ENCODE measurements at places on chromosomes 11 and 22. TPM values are rescaled to one million over a fixed set of nuclear protein-coding genes. Genes with fewer than 3 reads are reported as not detected.
A peak's percentile ranks its signal among the peaks of the same experiment; 100 is the strongest.

The TAF10 gene
- polyA plus RNA-seq, result 171 TPM

The ROBO4 gene
- not detected for polyA plus RNA-seq

The FAT3 gene
- not detected for polyA plus RNA-seq

The SCARF2 gene
- 0.12 TPM for polyA plus RNA-seq

The PGR gene
- not detected for polyA plus RNA-seq

The MYBPC3 gene
- not detected for polyA plus RNA-seq

The MUC15 gene
- polyA plus RNA-seq, result not detected

The NRGN gene
- polyA plus RNA-seq, result not detected

The BDNF gene
- polyA plus RNA-seq, result not detected

GRCh38 chr11:85844439-85845123 is 10.6 kb upstream of the CCDC83 start:
- no peak for DNase-seq

GRCh38 chr11:2555891-2556290 is 111.1 kb downstream of the KCNQ1 start:
- no peak for DNase-seq

GRCh38 chr11:118227865-118228785 is 3.3 kb upstream of the JAML start:
- peak; percentile 60 for DNase-seq

- peak; percentile 46 for DNase-seq
These were observed 670 bp downstream of the NEFH start for GRCh38 chr22:29480512-29481264.

GRCh38 chr11:70662691-70663098 is 264.4 kb downstream of the CTTN start:
- DNase-seq, result no peak

DNA sequence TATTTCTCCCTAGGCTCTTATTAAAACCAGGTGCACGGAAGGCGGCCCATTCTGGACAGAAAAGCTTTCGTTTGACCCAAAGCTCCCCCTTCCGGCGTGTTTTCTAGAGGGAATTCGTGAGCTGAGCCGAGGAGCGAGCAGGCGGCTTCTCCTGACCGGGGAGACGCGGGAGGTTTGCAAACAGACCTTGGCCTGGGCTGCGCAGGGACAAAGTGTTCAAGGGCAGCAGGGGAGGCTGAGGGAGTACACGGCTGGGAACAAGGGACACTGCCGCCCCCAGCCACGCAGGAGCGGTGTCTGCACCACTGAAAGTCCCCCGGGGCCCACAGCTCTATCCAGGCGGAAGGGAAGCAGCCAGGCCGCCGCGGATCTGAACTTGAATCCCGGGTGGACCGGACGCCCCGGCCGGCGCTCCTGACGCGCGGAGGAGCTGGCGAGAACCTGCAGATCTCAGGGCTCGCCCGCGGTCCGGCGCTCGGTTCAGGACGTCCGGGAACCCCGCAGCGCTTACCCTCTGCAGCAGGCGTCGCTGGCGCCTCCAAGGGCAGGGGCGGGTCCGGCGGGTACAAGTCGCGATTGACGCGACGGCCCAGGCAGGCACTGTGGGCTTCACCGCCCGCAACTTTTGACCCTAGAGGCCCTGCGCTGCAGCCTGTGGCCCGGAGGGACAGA is 101.9 kb downstream of the WT1 start:
- peak; percentile 6 for DNase-seq

- DNase-seq, result no peak
These were observed 35.9 kb upstream of the TREH start for GRCh38 chr11:118715245-118715831.

GRCh38 chr11:134289789-134290188 is 13.6 kb downstream of the GLB1L3 start:
- DNase-seq, result no peak

DNA sequence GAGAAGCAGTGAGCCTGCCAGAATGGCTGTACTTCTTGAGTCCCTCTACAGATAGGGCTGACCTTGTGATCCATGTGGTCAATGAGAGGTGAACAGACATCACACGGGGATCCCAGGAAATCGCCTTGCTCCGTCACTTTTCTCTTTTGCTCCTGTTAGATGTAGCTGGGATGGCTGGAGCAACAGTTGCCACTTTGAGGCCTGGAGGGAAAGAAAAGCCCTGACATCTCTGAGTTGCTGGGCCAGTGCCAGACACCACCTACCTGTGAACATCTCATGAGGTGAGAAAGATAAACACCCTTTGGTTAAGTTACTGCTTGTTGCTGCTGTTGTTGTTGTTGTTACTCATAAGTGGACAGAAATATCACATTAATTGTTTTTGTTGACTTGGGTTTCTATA is 840.3 kb downstream of the TBC1D22A start:
- no peak for DNase-seq

GRCh38 chr11:122656073-122656630 is 630 bp downstream of the UBASH3B start:
- no peak for DNase-seq

DNA sequence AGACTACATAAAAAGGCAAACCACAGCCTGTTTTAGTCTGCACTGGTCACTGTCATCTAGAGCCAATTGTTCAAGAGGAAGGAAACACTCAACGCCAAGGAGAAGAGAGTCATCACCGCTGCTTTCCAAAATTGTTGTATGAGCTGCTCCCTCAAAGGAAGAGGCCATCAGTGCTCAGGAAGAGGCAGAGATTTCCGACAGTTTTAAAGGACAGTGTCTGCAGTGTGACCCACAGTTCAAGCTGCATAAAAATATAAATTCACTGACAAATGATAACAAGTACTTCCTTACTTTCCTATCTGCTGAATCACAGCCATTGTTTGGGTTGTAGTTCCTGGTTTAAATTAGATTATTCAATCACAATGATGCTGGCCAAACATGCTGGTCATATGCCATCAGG is 16.4 kb downstream of the PRCP start:
- DNase-seq, result no peak

DNA sequence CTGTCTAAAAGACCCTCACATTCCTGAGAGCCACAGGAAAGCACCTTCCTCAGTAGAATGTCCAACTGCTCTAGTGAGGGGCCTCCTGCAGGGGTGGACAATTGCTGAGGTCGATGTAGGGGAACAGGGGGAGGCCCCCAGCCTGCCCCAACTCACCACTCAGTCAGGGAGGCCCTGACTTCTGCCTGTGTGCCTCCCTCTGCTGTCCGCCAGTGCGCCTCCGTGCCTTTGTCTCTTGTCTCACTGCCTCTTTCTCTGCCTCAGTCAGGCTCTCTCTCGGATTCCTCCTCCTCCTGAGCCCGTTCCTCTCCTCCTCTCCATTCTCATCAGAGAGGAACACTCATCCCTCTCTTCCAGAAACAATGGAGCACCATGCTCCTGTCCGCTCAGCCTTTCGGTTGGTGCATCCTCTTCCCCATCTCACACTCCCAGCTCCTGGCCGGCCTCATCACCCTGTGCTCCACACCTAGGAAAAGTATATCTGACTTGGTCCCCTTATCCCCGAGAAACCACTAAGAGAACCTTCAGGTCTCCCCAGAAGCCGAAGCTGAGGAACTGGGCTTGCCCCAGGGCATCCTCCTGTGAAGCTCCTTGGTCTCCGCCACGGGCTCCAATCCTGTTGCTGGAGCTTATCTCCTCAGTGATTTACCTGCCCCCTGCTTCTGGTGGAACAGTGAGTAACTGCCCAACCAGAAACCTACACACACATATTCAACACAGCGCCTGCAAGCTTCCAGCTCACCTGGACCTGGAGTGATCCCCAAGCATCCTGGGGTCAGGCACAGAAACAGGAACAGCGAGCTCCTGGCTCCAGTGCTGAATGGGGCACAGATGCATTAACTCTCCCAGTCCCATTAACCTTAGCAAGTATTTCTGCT is 2.3 kb downstream of the B3GAT1 start:
- DNase-seq, result no peak

GRCh38 chr11:72776117-72776843 is 17.6 kb downstream of the STARD10 start:
- DNase-seq, result no peak

GRCh38 chr22:25453557-25453956 is 110.9 kb upstream of the GRK3 start:
- DNase-seq, result no peak

DNA sequence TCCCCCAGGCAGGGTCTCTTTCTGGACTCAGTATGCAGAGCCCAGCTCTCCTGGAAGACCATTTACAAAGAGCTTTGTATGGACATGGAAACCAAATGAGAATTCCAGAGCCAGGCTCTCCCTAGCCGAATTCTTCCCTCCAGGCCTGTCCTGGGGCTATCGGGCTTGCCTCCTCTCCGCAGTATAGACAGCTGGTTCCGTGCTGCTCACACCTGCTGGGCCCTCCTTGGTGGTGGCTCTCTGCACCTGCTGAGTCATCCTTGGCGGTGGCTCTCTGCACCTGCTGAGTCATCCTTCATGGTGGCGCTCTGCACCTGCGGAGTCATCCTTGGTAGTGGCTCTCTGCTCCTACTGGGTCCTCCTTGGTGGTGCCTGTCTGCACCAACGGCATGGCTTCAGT is 743.5 kb downstream of the BRD1 start:
- no peak for DNase-seq

DNA sequence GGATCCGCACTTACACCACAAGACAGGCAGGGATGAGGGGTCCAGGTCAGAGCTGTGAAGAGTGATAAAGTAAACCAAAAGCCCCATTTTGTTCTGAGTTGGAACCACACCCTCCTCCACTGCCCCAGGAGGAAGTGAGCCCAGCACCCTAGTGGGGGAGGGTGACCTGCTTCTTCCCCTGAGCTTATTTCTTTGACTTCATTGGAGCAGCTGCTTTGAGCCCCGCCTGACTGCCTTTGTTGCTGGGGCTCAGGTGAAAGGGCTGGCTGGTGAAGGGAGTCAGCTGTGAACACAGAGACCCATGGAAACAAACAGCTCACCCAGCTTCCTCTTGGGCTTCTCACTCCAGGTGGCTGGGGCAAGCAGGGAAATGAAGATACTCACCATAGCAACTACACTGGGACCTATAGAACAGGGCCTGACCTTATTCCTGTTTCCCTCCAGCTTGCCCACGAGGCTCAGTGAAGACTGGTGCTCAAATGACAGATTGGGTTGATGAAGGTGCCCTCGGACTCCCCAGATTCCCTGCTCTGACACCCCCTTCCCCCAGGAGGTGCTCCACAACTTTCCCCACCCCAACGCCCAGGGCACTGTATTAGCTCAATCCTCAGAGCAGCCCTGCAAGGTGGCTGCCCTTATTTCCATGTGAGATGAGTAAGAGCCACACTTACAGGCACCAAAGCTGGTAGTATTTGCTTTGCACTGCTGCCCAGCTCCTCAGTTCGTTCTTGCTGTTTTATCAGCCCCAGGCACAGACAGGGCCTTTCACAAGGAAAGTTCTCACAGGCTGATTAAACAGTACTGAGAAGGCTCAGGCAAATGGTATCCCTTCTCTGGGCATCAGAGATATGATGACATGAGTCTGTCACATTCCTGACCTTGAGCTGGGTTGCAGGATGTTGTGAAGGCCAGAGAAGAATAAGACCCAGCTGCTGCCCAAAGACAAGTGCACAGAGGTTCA is 2.4 kb downstream of the UCP2 start:
- peak; percentile 89 for DNase-seq

DNA sequence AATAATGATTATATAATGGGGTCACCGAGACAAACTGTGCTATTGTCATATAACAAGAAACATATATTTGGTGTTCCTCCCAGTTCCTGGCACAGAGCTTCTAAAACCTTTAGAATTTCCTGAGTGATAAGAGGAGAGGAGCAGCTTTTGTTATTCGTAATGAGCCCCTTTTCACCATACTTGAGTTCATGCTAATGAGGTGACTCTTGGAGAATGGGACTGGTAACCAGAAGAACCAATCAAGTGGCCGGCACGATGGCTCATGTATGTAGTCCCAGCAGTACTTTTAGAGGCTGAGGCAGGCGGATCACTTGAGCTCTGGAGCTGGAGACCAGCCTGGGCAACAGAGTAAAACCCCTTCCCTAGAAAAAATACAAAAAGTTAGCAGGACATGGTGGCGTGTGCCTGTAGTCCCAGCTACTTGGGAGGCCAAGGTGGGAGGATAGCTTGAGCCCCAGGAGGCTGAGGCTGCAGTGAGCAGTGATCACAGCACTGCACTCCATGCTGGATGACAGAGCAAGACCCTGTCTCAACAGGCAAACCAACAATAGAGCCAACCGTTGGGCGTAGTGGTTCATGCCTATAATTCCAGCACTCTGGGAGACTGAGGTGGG is 62.7 kb upstream of the FTH1 start:
- no peak for DNase-seq

DNA sequence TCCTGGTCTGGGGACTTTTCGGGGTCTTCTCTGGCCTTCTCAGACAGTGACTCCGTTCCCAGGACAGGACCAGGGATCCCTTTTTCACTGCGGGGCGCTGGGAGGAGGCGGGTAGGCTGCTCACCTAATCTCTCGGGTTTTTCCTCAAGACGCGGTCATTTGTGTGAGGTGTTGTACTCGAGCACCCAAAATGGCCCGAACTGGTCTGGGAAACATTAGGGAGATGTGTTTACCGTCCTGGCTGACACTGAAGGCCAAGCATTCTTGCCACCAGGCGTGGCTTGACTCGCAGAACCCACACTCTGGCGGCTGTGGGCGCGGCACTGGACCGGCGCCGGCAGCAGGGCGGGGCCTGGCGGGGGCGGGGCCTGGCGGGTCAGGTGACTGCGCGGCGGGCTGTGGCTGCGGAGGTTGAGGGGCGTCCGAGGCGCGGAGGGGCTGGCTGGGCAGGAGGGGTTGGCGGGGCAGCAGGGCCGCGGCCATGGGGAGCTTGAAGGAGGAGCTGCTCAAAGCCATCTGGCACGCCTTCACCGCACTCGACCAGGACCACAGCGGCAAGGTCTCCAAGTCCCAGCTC is at the start of gene SWAP70:
SWAP70 (plus strand) TSS at position 379 of the 577 bp plus-strand sequence; CDS start at position 482, 103 bp downstream.
- DNase-seq, result peak; percentile 56

GRCh38 chr11:28729339-28729738 is 621.2 kb downstream of the METTL15 start:
- DNase-seq, result no peak

- DNase-seq, result no peak
These were observed 185.8 kb upstream of the POU2AF2 start for GRCh38 chr11:111059726-111060125.

All from CD4-positive, alpha-beta memory T cell (primary cell).